Cortex of kidney (tissue), 1 donor: ENCODE measurements at places on chromosomes 7 and 10.

DNA sequence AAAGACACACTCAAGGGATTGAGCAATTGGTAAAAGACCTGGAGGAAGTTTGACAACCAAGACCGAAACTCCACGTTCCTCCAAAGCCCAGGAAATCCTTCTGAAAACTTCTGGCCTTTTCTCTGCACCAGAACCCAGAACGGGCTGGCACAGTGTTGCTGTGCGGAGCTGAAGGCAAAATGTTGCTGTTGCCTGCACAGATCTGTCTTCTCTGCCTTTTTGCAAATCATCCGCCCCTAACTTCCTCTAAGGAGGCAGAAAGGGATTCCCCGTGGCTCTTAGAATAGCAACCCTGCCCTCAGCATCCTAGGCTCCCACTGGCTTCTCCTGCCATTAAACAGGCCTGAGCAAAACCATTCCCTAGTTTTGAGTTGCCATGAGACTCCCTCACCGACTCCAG, 44.9 kb downstream of the FIGNL1 start:
- DNase-seq: no peak

DNA sequence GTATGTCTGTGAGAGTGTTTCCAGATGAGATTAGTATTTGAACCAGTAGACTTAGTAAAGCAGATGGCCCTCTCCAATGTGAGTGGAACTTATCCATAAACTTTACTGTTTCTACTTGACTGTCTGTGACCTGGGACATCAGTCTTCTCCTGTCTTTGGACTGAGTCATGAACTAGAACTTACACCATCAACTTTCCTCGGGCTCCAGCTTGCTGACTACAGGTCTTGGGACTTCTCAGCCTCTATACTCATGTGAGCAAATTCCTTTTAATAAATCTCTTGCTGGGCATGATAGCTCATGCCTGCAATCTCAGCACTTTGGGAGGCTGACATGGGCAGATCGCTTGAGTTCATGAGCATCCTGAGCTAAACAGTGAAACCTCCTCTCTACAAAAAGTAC, 25.7 kb upstream of the WAPL start:
- no peak for DNase-seq

DNA sequence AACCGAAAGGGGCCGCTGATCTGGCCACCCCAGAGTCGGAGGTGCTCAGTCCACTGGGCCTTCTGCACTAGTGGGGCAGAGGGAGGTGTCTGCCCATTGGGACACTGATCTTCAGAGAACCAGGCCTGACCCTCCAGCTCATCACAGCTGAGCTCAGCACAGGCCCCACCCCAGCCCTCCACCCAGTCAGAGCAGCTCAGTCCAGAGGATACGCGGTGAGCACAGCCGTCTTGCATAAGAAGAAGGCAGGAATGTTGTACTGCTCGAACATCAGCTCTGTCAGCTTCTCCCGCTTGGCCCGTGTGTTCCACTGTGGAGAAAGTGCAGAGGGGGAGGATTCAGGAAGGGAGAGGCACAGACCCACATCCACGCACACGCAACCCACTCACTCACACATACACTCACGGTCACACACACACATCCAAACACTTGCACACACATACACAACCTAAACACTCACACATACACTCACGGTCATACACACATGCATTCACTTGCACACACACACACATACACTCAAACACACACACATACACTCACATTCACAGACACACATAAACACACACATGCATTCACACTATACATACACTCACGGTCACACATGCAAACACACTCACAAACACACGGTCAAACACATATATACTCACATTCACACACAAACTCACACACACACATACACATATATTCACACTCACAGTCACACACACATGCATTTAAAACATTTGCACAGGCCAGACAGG, 6.3 kb downstream of the ACTL6B start:
- DNase-seq: no peak

GRCh38 chr7:148721390-148721789, 22.7 kb downstream of the CUL1 start:
- no peak for DNase-seq

DNA sequence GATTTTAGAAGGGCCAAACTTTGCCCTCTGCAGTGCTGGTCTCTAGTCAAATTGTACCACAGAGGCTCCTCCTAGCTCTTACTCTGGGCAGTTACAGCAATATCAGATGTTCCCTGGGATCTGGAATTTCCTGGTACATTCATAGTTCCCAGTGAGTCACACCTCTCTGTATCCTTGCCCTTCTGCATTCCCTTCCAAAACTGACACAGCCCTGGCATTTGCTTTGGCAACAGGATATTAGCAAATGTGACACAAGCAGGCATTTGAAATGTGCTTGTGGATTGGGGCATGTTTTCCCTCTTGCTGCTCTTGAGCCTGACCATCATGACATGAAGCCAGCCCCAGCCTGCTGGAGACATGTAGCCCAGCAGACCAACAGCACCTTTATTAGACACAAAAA, 284.7 kb upstream of the AKR1E2 start:
- no peak for DNase-seq

DNA sequence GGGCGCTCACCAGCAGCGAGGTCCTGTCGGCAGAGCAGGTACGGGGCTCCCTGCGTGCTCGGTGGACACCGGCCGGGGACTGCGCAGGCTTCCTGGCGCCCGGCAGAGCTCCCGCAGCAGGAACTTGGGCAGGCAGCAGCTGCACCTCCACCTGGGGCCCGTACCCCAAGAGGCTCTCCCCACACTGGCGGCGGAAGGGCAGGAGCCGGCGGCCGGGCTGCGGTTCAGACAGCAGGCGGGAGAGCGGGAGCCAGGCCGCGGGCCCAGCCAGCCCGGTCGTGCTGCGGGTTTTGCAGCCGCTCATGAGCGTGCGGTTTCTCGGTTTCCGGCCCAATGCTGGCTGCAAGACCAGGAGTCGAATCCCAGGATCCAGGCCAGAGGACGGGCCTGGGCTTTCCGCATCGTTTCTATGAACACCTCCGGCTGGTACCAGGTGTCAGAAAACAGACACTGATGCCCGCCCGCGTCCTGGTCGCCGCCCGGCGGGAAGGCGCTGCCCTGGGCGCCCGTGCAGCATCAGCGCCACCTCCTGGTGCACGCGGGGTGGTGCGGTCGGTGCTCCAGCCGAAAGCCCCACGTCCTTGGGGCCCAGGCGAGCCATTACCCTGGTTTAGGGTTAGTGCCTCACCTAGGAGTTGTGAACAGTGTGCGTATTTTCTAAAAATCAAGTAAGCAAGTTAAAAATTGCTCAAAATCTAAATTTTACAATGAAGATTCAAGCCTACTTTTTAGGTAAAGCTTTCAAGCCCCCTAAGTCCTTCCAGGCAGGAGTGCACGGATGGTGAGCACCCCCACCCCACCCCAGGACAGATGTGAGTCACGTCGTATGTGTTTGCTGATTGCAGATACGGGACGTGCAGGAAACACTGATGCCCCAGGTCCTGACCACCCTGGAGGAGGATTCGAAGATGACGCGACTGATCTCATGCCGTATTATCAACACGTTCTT, 47.4 kb upstream of the PRKAR1B start:
- DNase-seq: no peak

- DNase-seq: no peak
Observed at GRCh38 chr7:90461219-90461618, 8.2 kb upstream of the PTTG1IP2 start.

GRCh38 chr7:14760730-14761478, 141.6 kb downstream of the DGKB start:
- DNase-seq: no peak

DNA sequence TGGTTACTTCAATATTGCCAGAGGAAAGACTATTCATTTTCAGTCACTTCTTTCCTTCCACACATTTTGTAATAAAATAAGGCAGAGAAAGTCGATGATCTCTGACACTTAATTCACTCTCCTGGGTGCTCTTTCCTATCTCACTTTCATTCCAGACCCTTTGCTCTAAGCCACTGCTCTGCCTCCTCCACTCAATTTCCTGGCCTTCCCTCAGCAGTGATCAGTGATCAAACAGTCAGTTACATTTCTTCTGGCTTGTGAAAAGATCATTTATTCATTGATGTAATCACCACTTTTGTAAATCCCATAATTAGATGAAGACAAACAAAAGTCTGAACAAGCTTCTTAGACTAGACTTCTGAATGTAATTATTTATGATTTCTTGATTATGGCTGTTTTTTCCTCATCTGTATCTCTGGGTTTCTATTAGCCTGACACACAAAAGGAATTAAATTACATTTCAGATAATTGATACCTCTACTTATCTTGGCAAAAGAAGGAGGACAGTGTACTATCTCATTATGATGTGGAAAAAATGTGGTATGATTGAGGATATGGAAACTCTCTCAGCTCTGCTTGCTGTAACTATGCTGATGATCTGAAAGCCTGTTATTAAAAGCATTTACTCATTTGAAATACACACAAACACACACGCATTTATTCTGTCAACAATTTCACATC, 1102.3 kb downstream of the GRM8 start:
- no peak for DNase-seq

DNA sequence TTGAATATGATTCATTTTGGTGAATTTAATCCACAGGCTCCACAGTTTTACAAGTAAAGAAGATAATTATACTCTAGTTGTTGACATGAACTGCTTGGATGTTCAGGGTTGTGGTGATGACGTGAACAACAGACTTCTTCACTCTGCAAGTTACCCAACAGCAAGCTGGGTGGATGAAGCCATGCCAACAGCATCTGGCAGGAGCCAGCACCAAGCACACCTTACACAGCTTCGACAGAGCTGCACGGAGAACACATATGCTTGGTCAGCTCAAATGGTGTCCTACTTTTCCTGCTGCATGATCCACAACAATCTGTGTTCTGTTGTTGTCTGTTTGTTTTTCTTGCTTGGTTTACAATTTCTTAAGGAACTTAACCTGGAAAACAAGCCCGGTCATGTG, 9.8 kb downstream of the NOD1 start:
- DNase-seq: no peak

GRCh38 chr10:62433901-62434300, 59.7 kb downstream of the ZNF365 start:
- DNase-seq: no peak

- no peak for DNase-seq
Observed at GRCh38 chr10:110525349-110526260, 27.9 kb downstream of the DUSP5 start.
